Activated B cell treated with CpG ODN at 0.5 μM for 24 hours (primary cell): ENCODE measurements at places on chromosomes 7 and 10. TPM values are rescaled to one million over a fixed set of nuclear protein-coding genes. Genes with fewer than 3 reads are reported as not detected.

Gene ALOX5
- 153 and 181 TPM in 2 replicates for total RNA-seq

Gene AEBP1
- total RNA-seq: 17.4 and 21.7 TPM in 2 replicates

Gene NPFFR1
- total RNA-seq: not detected in 2 replicates

Gene FAM131B
- not detected in 2 replicates for total RNA-seq

Gene PCBD1
- total RNA-seq: 37.3 and 41.4 TPM in 2 replicates

Gene HYAL4
- not detected in 2 replicates for total RNA-seq

Gene ATP5MK
- 208 and 223 TPM in 2 replicates for total RNA-seq

Gene SMO
- total RNA-seq: 0.66 and 1.8 TPM in 2 replicates

Gene LRMDA
- not detected in 2 replicates for total RNA-seq

Gene ANKIB1
- 42.5 and 50.6 TPM in 2 replicates for total RNA-seq

Gene IFIT1
- total RNA-seq: 0.95 and 1.3 TPM in 2 replicates

Gene ANKRD61
- total RNA-seq: not detected in 2 replicates

Gene FAM13C
- total RNA-seq: not detected in 2 replicates

Gene AS3MT
- total RNA-seq: 0.31 and 0.46 TPM in 2 replicates

Gene WDR86
- 0.33 and 0.49 TPM in 2 replicates for total RNA-seq

Gene AFAP1L2
- total RNA-seq: 0.89 and 1.3 TPM in 2 replicates

Gene DNAJC12
- total RNA-seq: 0.31 TPM in 1 of 2 replicates, not detected in the other

Gene LIPF
- total RNA-seq: not detected in 2 replicates
